ENCODE measurements at places on chromosomes 4 and X.

DNA sequence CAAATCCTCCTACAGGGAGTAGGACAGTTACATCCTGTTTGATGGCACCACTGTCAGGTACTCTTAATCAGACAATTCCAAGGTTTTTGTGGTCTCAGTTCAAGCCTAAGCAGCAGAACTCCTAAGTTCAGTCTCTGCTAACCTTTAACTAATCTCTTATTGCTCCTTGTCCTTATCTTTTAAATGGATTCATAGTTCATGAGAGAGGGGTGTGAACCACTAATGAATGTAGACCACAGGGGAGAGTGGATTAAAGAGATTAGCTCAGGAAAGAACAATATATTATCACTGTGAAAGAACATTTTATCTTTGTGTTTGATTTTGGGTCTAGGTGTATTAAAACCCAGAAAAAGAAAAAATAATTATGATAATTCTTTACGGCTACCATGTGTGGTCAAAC is 168.9 kb downstream of the DCK start:
- DNase-seq: no peak

GRCh38 chrX:75781611-75782010 is 3.4 kb downstream of the MAGEE2 start:
- DNase-seq: no peak

- DNase-seq: no peak
Measured at GRCh38 chr4:73617256-73617655, 3.0 kb downstream of the RASSF6 start.

GRCh38 chr4:168615294-168616065 is 118.6 kb downstream of the PALLD start:
- no peak for DNase-seq

- no peak for DNase-seq
Measured at GRCh38 chr4:152356428-152357034, 179.4 kb downstream of the FBXW7 start.

All from stimulated activated CD4-positive, alpha-beta T cell treated with anti-CD3 and anti-CD28 coated beads, Interleukin-2, amount 100 ng/mL, for 24 hours (primary cell).